ENCODE measurements at places on chromosomes 13 and 19. TPM values are rescaled to one million over a fixed set of nuclear protein-coding genes. Genes with fewer than 3 reads are reported as not detected.

Gene ELANE
- total RNA-seq, result 0.67 TPM

Gene PBX4
- not detected for total RNA-seq

- no peak for DNase-seq
These were observed 58.9 kb upstream of the C1QTNF9 start for GRCh38 chr13:24250376-24251057.

GRCh38 chr19:50252111-50252886 lies 48.9 kb downstream of the MYH14 start:
- DNase-seq, result no peak

- DNase-seq, result no peak
These were observed 20.5 kb upstream of the PNMA8C start for GRCh38 chr19:46449228-46449627.

- peak; percentile 28 for DNase-seq
These were observed 105.4 kb downstream of the ATP11A start for GRCh38 chr13:112795277-112795676.

All from right atrium auricular region (tissue), 2 donors.